ENCODE measurements at places on chromosomes 2 and 18. TPM values are rescaled to one million over a fixed set of nuclear protein-coding genes. Genes with fewer than 3 reads are reported as not detected.

DNA sequence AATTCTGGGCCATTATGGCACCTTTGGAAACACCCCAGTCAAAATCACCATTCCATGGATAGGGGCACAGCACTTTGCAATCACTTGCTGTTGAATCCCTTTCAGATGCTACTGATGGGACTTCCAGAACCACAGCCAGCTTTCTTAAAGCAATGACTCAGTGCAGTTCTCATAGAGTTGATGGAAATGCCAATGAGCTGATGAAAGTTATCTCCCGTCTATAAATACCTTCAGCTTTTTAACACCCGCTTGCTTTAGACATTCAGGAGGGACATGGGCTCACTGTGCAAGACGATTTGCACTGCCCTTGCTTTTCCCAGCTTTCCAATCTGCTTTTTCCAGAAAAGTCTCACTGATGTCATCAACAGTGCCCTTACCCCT is 66.7 kb upstream of the RPL31 start:
- no peak for DNase-seq

- DNase-seq = no peak
Observed at GRCh38 chr2:117674172-117674571, 140.3 kb upstream of the DDX18 start.

The ATP6V1B1 gene
- total RNA-seq = not detected

GRCh38 chr2:238441262-238442114 is 14.8 kb downstream of the ASB1 start:
- DNase-seq = no peak

GRCh38 chr18:64401268-64402060 is 252.6 kb upstream of the LINC00305 start:
- no peak for DNase-seq

The DPP4 gene
- 15.2 TPM for total RNA-seq

The PSMA8 gene
- not detected for total RNA-seq

GRCh38 chr2:168543037-168543436 is 87.0 kb downstream of the CERS6 start:
- no peak for DNase-seq

GRCh38 chr2:98908931-98909316 is 27.1 kb downstream of the CRACDL start:
- peak; percentile 7 for DNase-seq

DNA sequence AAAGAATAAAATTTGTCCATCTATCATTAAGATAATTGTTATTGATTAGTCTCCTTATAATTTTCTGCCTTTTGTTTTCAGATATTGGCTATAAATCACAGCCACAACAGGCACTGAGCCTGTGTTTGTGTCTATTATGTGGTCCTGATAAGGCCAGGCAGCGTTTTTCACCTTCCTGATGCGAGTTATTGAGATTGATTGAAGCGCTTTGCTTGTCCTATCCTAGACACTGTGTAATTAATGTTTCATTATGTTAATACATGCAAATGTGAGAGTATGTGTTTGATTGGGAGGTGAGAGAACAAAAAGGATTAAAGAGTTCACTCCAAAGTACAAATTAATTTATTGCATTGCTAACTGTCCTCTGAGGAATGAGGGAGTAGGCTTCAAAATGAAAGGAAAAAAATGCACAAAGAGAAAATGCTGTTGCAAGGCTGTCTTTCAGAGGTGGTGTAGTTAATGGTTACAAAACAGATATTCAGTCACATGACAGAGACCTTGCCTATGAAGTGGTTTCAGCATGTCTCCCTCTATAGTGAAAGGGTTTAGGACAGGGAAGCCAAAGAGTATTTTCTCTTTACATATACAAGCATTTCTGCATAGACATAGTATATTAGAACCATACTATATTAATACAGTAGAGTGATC is 391.1 kb downstream of the DCC start:
- no peak for DNase-seq

DNA sequence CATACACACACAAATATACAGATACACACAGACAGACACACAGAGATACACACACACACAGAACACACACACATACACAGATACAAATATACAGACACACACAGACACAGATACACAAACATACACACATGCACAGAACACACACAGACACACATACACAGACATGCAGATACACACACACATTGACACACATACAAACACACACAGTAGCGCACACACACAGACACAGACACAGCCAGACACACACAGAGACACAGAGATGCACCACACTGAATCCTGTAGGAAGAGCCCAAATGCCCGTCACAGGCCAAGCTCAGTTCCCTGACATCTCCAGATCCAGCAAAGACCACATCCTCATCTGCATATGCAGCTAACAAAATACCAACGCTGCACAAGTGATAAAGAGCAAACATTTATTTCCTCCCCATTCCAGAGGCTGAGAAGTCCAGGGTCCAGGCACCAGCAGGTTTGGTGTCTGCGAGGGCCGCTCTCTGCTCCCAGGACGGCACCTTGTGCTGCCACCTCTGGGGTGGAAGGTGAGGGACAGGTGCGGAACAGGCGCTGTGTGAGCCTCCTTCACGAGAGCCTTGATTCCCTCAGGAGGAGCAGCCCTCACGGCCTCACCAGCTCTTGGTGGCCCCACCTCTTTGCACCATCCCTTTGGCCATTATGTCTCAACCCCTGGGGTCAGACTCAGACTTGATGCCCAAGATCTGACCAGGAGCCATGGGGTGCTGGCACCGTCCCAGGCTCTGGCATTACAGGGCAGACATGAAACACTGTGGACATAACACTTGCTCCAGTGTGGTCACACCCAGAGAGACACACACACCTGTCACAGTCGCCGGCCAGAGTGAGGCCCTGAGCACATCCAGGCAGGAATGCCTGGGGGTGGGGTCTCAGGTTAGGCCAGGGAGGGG is 108.7 kb downstream of the NDUFA10 start:
- DNase-seq = peak; percentile 43

DNA sequence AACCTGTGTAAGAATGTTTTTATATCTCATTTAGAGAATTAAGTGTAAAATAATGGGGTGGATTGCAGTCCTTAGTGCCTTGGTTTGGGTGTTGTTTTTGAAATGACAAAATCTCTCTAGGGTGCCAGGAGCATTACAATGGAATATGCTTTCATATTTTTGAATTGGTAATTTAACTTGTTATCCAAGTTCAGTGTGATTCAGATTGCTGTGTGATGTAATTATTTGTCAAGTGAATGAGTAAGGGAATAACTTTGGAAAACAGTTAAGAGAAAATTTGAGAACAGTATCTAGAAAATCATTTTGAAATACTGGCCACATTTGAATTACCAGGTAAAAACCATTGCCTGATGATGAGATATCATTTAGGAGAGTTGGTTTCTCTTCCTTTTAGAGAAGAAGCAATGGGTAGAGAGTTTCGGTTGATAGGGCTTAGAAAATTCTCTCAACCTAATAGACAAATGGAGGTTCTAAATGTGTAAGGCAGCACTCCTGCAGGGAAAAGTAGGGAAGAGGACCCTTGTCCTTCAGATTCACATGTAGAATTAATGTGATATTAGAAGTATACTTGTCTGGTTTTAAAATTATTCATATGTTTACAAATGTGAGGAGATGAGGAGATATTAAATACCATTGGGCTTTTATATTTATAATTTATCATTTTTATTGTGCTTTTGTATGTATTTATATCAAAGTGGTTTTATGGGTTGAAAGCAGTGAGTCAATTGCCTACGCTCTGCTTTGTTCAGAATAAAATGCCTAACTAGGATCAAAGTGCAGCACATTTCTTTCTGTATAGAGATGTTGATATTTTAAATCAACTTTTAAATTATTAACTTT is 124.8 kb downstream of the PHLPP1 start:
- no peak for DNase-seq

GRCh38 chr18:55918444-55918843 is 330.5 kb upstream of the TCF4 start:
- no peak for DNase-seq

The SP5 gene
- 2.6 TPM for total RNA-seq

GRCh38 chr2:132779206-132779721 is 109.3 kb upstream of the LYPD1 start:
- DNase-seq = no peak

DNA sequence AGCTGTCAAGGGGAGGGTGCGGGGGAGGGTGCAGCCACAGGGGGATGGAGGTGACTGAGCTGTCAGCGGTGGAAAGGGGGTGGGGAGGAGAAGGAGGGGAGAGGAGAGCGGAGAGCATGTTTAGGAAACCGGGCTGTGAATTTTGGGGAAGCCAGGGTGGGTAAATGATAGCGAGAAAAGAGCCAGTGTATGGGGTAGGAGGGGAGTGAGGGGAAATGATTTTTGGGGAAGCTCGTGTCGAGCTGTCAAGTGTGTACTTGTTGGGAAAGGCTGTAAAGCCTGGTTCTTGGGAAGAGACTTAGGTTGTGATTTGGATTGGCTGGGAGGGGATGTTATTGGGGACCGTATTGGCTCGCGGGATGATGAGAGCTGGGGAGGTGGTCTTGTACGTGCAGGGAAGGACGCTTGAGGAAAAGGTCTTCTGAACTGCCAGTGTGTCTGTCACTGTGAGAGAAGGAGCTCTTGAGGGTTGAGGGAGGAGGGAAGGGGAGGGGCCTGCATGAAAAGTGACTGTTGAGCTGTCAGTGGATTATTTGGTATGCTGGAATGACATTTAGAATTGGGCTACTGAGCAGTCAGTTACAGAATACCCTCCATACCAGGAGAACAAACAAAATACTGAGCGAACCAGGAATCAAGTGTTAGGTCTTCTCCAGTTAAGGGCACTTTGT is 1.0 kb downstream of the UBR3 start:
- peak; percentile 60 for DNase-seq

DNA sequence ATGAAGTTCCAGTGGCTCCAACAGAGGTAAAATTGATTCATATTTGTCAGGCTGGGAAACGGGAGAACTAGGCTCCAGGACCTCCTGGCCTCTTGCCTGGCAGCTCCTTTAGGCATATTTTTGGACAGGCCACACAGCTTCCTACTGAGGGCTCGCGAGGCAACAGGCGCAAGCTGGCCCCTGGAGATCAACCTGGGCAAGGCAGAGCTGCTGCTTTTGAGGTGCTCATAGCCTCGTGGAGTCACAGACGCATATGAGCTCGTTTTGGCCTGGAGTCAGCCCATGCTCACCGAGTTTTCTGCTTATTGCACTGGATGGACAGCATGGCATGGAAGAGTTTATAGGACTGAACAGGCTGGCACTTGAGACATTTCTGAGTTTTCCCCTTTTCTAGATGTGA is 97.7 kb downstream of the CAPN13 start:
- DNase-seq = no peak

DNA sequence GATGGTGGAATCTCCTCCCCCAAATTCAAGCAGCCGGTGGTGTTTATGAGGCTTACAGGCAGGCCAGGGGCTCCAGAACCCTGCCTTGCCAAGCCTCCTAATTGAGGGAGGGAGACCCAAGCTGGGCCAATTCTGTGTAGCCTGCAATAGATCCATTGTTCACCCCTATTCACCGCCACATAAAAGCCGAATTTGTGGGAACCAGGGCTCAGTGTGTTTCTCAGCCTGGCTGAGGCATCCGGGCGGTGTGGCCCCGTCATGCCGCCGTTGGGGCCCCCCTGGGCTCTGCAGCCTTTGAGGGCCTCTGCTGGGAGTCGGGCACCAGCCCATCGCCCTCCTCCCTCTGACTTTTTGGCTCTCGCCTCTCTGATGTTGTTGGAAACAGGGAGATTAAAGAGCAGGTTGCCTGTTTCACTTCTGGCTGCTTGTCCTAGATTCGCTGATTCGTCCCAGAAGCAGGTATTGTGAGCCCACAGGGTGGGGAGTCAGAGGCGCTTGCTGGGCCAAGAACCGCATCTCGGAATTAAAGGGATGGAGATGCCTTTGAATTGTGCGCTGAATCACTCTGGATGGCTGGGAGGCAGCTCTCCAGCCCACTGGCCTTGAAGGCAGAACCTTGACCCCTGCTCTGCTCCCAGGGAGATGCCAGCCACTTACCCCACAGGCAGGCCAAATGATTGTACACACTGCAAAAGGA is 14.7 kb upstream of the OTOS start:
- DNase-seq = no peak

- DNase-seq = no peak
Observed at GRCh38 chr18:75376004-75376403, 51.5 kb downstream of the SMIM21 start.

The KCTD1 gene
- 5.0 TPM for total RNA-seq

DNA sequence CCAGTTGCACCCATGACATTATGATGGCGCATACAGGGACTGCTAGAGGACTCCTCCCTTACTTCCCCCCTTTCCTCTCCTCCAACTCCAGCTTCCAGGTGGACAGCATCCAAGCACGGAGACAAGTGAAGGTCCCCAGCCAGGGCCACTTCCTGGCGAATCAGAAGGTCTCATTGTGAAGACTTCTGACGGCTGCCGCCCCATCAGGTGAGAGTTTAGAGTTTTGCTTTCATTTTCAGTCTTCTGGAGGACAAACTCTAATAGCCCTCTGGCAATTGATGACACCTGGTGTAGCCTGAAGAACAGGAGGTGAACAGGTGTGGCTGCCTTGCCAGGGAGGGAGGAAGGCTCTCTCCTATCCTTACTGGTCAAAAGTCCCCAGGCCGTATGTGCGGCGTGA is 77.3 kb upstream of the KCNH7 start:
- DNase-seq = no peak

DNA sequence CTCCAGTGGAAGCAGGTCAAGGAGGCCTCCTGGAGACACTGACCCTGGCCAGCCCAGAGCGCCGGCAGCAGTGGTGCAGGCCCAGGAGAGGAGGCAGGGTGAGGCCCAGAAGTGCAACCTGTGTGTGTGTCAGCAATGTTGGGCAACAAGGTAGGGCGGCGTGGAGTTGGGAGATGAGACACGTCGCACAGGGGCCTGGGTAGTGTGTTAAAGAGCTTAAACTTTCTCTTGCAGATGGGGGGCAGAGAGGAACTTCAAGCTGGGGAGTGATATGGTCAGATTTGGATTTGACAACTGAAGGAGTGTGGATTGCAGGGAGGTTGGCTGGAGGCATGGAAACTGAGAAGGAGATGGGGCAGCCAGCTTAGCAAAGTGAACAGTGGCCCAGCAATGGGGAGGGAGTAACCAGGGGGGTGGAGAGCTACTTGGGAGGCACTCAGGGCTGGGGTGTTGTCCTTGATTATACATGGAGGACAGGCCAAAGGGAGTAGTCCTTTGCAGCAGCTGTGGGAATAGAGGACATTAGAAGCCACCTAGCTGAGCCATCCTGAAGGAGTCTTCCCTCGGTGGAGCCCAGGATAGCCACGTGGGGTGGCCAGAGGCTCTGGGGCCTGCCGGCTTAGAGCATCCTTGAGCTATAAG is 278.6 kb upstream of the HS6ST1 start:
- peak; percentile 15 for DNase-seq

The CIAO1 gene
- total RNA-seq = 45.0 TPM

The EFR3B gene
- total RNA-seq = 0.30 TPM

DNA sequence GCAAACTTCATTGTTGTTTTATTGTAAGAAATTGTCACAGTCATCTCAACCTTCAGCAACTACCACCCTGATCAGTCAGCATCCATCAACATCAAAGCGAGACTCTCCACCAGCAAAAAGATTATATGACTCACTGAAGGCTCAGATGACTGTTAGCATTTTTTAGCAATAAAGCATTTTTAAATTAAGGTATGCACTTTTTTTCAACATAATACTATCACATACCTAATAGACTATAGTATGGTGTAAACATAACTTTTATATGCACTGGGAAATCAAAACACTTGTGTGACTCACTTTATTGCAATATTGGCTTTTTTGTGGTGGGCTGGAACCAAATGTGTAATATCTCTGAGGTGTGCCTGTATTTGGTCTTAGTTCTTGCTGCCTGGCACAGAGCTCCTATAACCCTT is 15.6 kb downstream of the SCN1A start:
- DNase-seq = no peak

- DNase-seq = no peak
Observed at GRCh38 chr18:69559604-69560003, 158.9 kb downstream of the DOK6 start.

The CROCC2 gene
- total RNA-seq = 0.05 TPM

The IL1RL2 gene
- total RNA-seq = 2.5 TPM

The PTPRN gene
- total RNA-seq = not detected

- no peak for DNase-seq
Observed at GRCh38 chr2:158931572-158931971, 36.9 kb upstream of the TANC1 start.

Measured in left lobe of liver (tissue), 2 donors.